ENCODE measurements at places on chromosomes 7 and 10. TPM values are rescaled to one million over a fixed set of nuclear protein-coding genes. Genes with fewer than 3 reads are reported as not detected.

SYPL1 gene
- total RNA-seq: 25.6 TPM

RAB19 gene
- total RNA-seq: not detected

GRCh38 chr7:85520175-85520574, 333.3 kb upstream of the SEMA3D start:
- DNase-seq: no peak

DNA sequence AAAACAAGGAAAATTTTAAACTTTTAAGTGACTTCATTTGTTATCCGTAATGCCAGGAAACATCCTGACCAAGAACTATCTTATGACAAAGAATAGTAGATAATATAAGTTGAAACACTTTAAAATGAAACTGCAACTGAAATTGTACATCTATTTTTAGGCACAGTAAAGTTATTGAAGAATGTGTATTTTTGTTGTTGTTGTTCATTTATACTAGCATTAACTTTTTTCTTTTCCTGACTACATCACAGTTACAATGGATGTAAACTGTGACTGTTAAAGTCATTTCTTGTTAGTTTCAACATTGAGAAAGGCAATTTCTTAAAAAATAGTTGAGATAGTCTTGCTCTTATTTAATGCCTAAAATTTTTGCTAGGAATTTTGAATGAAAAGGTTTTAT, 2.6 kb downstream of the CPED1 start:
- DNase-seq: no peak

GRCh38 chr10:93352638-93353383, 129.3 kb downstream of the MYOF start:
- peak; percentile 38 for DNase-seq

GRCh38 chr10:102394801-102395399, 605 bp upstream of the NFKB2 start:
- no peak for DNase-seq

GRCh38 chr10:113285305-113285704, 267.5 kb upstream of the HABP2 start:
- no peak for DNase-seq

SEMA4G gene
- total RNA-seq: 15.3 TPM

DNA sequence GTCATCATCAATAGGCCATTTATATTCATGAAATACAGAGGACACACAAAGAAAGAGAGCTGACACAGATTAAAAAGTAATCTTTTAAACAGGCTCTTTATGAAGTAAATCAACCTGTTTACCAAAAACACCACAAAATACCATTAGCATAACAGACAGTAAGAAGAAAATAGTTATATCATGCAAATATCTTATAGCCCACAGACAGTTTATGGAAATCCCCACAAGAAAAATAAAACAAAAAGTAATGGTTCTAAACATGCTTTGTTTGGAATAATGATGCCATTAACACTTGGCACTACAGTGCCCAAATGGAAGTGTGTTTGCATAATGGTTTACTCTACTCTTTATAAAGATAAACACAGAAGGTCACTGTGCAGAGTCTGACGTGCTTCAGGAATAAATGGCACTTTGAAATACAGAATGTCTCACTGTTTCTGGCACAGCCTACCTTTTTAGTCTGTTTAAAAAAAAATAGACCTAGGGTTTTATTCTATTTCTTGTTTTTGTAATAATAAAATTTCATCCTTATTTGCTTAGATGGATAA, 30.1 kb downstream of the SEMA3D start:
- DNase-seq: no peak

- DNase-seq: no peak
Observed at GRCh38 chr10:126945351-126946030, 40.3 kb downstream of the DOCK1 start.

DNA sequence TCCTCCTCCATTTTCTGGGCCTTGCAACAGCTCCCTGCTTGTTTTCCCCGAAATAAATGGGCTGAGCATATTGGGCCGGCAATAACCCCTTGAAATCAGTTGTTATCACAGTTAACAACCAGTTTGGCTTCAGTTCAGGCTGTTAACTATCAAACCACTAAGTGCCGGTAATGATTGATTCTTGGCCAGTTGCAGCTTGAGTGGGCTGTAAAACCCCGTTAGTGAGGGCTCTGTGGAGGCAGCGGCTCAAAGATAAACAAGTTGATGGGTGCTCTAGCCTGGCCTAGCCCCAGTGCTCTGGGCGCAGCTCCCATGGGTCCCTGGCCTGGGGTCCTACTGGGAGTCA, 8.3 kb downstream of the FGF8 start:
- no peak for DNase-seq

DNA sequence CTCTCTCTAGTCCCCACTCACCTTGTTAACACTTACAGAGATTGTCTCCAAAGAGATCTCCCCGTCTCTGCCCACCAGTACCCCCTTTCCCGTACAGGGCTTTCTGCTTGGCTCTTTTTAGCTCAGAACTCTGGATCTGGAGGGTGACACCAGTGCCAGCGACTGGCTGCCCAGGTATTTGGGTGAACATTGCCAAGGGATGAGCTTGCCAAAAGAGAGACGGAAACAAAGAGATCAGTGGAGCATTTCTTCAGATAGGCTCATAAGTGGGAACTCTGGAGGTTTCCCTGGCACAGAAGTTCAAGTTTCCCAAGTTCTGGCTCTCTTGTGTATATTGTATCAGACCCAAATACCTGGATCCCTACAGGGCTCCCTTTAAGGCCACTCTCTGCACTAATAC, 30.0 kb downstream of the STRIP2 start:
- DNase-seq: peak; percentile 30

DNA sequence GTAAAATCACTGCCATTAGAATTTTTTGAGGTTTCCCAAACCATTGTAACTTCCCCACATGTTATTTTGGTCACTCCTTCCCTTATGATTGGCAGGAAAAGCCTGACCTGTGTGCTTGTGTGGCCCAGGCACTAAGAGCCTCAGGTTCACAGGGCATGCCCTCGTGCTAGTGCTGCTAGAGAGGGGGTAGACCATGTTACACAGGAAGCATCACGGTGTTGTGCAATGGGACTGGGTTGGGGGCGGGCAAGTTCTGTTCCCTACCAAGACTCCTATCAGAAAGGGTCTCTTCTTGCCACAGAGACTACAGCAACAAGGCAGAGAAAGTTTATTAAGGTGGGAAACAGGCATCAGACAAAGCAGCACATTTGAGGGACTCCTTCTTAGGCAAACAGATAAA, 32.2 kb downstream of the LSM5 start:
- no peak for DNase-seq

PARD3 gene
- total RNA-seq: 61.9 TPM

- no peak for DNase-seq
Observed at GRCh38 chr7:66423729-66424128, 205.0 kb upstream of the KCTD7 start.

TMEM229A gene
- not detected for total RNA-seq

GRCh38 chr10:28211759-28212158, 91.1 kb downstream of the MPP7 start:
- no peak for DNase-seq

DNA sequence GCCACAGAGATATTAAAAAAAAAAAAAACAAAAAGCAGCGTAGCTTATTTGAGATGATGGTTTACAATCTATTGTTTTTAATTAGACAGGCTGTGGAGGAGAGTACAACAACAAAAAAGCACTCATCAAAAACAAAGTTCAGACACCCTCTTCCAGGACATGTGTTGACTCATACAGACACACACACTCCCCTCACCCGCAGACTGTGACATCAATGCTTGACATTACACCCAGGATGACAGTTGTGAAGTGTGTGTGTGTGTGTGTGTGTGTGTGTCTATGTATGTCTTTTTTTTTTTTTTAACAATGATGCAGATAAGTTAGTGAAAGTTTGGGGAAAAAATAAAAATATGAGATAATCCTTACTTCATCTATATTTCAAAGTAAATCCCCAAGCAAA, 303.6 kb downstream of the GPAM start:
- no peak for DNase-seq

SFRP4 gene
- total RNA-seq: not detected

DNA sequence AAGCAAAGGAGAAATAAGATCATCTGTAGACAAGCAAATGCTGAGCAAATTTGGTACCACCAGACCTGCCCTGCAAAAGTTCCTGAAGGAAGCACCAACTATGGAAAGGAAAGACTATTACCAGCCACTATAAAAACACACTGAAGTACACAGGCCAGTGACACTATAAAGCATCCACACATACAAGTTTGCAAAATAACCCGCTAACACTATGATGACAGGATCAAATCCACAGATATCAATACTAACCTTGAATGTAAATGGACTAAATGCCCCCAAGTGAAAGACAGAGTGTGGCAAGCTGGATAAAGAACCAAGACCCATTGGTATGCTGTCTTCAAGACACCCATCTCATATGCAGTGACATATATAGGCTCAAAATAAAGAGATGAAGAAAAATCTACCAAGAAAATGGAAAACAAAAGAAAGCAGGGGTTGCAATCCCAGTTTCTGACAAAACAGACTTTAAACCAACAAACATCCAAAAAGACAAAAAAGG, 18.2 kb upstream of the PDK4 start:
- no peak for DNase-seq

DNA sequence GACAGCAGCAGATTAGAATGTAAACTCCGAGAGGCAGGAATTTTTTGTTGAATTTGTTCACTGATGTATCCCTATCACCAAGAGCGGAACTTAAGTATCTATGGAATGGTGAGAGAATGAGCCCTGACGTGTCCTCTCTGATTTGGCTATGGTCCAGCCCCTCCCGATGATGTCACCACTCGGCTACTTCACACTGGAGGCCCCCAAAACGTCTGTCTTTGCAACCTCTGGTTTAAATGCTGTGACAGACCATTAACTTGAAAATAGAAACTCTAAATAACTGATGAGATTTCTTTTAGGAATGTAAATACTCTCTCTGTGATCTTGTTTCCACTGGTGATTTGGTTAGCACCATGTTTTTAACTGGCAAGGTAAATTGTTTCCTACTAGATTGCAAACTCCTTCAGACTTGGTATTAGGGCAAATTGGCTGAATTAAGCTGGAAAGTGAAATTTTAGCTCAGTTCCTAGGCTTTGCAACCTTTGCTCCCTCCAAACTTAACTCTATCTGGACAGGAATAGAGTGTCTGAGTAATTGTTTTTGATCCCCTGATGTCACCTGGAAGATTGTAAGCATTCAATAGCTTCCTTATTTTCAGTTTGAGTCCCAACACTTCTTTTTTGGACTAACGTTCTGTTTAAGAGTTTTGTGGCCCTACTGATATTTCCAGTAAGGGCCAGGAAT, 19.1 kb downstream of the SLC16A12 start:
- no peak for DNase-seq

SLC13A4 gene
- 0.31 TPM for total RNA-seq

ZNF394 gene
- 20.7 TPM for total RNA-seq

DNA sequence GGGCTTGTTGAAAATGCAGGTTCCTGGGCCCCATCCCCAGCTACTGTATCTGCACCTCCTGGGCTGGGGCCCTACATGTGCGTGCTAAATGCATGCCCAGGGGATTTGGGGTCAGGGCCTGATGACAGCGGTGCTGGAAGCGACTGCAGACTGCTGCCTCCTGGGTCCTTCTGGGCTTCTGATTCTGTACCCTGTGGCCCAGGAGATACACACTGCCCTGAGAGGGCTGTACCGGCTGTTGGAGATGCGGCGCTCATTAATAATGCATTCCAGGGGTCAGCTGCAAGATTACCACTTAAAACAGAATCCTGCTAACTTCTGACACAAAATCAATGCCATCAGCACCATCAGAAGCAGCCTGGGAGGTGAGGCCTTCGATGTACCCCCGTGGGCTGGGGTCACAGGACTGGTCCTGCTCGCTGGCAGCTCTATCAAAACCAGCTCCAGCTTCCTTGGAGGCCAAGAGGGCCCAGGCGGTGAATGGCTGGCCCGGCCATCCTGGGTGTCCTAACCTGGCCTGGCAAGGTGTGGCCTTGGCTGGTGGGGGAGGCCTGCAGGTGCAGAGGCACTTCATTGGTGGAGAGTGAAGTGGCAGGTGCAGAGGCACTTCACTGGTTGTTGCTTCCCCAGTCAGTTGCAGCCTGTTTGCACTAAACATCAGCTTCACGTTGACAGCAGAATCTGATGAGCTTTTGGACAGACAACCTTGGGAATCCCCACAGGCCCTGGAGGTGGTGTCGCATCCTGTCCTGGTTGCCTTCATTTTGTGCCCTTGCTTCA, 79.2 kb downstream of the GLRX3 start:
- DNase-seq: no peak

- DNase-seq: no peak
Observed at GRCh38 chr10:74330646-74331045, 179.6 kb downstream of the ADK start.

- DNase-seq: no peak
Observed at GRCh38 chr10:51321980-51322379, 247.7 kb downstream of the PRKG1 start.

DNA sequence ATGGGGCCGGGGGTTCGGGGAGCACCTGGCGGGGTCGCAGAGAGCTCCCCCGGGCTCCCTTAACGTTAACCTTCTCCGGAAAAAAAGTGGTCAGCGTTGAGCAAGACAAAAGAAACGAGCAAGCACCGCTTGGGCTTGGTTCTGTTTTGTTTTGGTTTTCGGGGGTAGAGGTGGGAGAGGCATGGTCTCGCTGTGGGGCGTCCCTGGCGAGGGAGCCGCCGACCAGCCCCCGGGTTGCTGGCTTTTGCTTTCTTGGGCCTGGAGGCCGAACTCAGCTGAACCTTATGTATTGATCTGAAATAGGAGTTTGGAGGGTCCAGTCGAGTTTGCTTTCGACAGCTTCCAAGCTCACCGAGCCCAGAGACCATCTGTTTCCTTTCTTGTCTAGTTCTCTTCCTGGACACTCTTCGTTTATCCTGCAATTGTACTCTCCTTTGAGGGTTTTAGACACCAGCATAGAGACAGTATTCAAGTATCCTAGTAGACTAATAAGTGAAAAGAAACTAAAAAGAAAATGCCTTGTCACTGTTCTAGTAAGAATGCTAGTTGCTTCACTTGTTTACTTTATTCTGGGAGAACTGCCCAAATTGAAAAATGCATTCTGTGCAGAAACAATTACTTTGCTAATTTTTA, 980 bp downstream of the FHIP2A start:
- DNase-seq: peak; percentile 61

DNA sequence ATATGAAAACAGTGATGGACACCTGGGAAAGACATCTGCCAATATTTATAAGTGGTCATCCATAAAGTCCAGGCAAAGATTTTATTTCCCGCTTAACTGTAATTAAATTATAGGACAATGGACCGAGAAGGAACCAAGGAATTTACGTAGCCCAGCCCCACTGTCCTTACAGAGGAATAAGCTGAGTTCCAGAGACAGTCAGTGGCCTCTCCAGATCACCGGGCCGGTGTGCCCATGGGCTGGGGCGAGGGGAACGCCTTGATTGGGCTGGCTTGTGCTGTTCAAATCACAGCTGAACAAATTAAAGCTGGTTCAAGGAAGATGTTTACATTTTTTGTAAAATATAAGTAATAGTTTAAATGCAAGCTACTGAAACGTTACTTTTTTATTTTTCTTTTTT, 40.7 kb downstream of the PFKP start:
- DNase-seq: no peak

CRTAC1 gene
- 0.10 TPM for total RNA-seq

CLCN1 gene
- not detected for total RNA-seq

GRCh38 chr7:17770710-17771375, 169.5 kb downstream of the SNX13 start:
- no peak for DNase-seq

DNA sequence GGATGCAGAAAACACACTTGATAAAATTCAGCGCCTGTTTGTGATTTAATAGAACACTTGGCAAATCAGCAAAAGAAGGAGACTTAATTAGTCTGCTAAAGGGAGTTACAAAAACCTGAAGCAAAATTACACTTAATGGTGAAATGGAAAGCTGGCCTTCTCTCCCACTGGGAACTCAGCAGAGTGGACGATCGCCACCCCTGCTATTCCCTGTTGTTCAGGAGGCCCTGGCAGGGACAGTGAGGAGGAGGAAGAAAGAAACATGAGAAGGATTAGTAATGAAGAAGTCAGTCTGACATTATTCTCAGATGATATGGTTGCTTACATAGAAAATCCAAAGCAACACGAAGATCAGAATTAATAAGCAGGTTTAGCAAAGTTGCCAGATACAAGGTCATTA, 5.6 kb upstream of the KNDC1 start:
- DNase-seq: no peak

All from G401 (cell line).